ENCODE measurements at places on chromosomes 13 and 19. TPM values are rescaled to one million over a fixed set of nuclear protein-coding genes. Genes with fewer than 3 reads are reported as not detected.
A peak's percentile ranks its signal among the peaks of the same experiment; 100 is the strongest.

GRCh38 chr13:27183561-27184147 is 12.0 kb upstream of the USP12 start:
- no peak for DNase-seq

- DNase-seq: no peak
Measured at GRCh38 chr13:113897966-113898365, 34.1 kb upstream of the GAS6 start.

Gene OR7D2
- not detected for total RNA-seq

Gene GATAD2A
- total RNA-seq: 123 TPM

- DNase-seq: peak; percentile 22
Measured at GRCh38 chr19:16585094-16585801, 13.0 kb upstream of the SLC35E1 start.

DNA sequence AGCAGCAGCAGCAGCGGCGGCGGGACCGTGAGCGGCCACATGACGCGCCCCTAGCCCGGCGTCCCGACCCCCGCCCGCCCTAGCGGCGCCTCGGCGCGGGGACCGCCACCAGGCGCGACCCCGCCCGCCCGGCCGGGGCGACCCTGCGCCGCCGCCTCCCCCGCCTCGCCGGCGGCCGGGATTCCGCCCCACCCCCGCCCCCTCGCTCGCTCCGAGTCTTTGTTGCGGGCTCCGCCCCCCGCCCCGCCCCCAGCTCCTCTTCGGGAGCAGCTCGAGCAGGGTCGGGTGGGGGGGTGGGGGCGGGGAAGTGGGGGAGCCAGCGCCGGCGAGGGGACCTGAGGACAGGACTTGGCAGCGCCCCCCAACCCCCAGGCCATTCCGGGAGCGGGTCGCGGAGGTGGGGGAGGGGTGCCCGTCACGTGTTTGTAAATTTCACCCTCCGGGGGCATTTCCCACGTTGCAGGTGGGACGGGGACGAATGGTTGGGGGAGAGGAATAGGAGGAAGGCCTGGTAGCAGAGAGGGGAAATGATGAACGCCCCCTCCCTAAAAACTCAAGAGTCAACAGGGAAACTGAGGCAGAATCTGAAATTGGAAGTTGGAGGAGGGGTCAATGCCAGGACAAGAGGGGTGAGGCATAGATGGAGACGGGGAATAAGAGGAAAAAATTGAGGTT is at the start of gene OLFM2:
Gene OLFM2 (minus strand): TSS at position 190 of the 675 bp plus-strand sequence. CDS start 149 bp downstream, at position 41.
- peak; percentile 90 for DNase-seq

Gene DACH1
- total RNA-seq: 0.45 TPM

DNA sequence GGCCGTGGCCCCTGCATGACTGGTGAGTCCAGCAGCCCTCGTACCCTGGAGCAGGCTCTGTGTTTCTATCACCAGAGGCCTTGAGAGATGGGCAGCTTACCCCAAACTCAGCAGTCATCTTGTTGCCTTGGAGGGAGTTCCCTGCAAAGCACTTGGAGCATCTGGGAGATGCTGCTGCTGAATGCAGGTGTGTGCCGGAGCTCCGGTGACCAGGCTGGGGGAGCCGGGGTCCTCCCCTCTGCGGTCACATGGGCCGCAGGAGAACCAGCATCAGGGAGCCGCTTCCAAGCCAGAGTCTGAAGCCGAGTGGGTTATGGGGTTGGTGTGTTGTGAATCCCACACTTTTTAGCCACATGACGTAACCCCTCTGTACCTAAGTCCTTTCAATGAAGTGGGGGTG is 82.8 kb downstream of the TEX29 start:
- no peak for DNase-seq

GRCh38 chr13:46106839-46107371 is 2.1 kb upstream of the CPB2 start:
- DNase-seq: no peak

DNA sequence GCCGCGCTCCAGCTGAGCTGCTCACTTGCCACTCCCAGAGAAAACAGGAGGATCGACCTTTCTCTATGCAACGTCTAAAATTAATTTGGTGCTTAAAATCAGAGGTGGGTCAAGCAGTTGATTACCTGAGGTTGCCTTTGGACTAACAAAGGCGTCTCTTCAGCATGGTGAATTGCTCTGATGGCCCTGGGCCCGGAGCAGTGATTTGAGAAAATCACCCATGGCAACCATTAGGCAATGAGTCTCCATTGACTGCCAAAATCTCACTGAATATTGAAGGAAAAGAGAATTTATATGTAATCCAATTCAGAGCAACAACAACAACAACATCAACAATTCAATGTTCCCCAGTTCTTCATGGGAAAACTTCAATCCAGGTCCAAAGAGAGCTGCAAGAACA is 61.8 kb downstream of the IRS2 start:
- no peak for DNase-seq

Gene GZMM
- total RNA-seq: not detected

Gene KIR2DL1
- not detected for total RNA-seq

DNA sequence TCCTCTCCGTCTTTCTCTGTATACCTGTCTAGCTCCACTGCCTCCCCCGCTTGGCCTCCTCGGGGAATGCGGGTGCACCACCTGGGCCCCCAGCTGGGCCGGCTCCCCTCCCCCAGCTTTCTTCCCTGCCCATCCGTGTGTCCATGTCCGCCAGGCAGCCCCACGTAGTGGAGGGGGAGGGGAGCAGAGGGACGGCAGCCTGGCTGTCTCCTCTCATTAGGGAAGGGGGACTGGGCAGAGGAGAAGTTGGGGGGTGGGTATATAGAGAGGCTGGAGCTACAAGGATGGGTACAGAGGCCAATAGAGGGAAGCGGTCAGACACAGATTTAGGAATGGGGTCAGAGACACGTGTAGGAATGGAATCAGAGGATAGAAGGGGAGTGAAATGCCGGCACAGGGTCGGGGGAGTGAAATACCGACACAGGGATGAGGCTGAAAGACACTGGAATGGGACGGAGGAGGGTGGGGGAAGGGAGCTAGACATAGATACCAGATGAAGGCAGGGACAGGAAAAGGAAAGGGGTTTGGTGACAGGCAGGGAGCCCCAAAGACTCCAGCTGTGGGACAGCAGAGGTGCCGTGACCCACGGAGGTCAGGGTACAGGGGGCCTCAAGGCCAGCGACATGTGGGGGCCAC is 2.8 kb downstream of the NECTIN2 start:
- no peak for DNase-seq

Gene TMEM238
- total RNA-seq: 7.5 TPM

DNA sequence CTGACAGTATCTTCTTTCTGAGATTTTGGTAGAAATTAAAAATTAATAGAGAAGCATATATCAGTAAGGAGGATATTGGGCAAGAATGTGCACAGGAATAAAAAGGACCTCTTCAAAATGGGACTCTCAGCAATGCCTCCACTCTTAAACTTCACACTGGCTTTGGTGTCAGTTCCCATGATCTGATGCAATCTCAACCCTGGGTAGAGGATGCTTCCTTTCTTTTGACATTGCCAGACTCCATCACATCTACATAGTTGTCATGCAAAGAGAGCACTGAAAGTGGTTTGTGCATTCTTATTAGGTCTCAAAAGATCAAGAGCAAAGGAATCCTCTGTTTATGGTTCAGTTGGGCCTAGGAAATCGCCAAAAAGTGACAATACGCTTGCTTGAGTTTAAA is 26.3 kb downstream of the STARD13 start:
- DNase-seq: peak; percentile 75

Gene PPP2R1A
- total RNA-seq: 345 TPM

Gene GPR108
- total RNA-seq: 57.9 TPM

Gene SIGLEC10
- total RNA-seq: not detected

DNA sequence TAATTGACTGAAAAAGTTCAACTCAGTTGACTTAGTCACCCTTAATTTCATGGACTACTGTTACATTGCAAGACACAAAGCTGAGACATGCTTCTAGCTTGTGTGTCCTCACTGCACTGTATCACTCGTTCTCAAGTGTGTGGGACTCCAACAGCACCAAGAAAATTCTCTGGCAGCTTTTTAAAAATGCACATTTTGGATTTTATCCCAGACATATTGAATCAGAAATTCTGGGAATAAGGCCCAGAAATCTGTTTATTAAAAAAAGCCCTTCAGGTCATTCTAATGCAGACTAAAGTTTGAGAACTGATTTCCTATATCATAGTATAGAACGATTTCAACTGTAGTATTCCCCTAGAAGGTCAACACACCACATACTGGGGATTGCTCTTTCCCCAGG is 1485.3 kb downstream of the PCDH9 start:
- no peak for DNase-seq

DNA sequence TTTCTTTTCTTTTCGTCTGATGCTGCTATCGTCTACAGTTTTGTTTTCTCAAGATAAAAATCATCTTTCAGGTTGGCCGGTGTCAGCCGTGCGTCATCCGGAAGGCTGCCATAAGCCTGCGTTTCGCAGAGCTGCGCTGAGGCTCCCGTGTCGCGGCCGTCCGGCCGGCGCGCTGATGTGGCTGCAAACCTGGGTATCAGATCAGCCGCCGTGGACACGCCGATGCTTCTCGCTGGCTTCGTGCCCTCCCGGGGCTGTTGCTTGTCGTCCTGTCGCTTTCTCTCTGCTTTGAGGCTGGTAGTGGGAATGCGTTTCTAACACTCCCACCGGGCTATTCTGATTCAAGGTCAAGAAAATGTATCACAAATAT is 45.9 kb upstream of the TFDP1 start:
- DNase-seq: no peak

- no peak for DNase-seq
Measured at GRCh38 chr13:25886438-25887214, 165.2 kb downstream of the SHISA2 start.

GRCh38 chr13:46896341-46897137 is at the start of gene HTR2A:
TSS of gene HTR2A (minus strand) at chr13:46897053. CDS start at chr13:46895906, 1,147 bp downstream.
- peak; percentile 12 for DNase-seq

Gene IQCN
- total RNA-seq: 0.35 TPM

DNA sequence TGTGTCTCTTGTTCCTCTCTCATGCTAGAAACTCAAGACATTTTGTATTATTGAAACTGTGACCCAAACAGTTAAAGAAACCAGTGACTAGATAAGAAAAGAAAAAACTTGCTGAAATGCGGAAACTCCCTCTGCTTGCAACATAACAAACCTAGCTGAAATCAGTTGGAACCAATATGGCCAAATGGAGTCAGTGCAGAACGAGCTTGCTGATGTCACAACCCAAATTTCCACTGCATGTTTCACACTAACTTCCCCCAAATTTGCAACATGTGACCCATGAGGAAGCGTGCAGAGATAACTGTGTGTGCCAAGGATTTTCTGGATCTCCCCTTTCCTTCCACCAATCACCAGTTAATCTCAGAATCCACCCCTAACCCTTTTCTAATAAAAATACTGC is 208.0 kb downstream of the DLEU7 start:
- DNase-seq: no peak

- peak; percentile 64 for DNase-seq
Measured at GRCh38 chr19:34577531-34578101, 96.1 kb downstream of the WTIP start.

Gene INSL3
- total RNA-seq: not detected

Gene DLL3
- 15.6 TPM for total RNA-seq

DNA sequence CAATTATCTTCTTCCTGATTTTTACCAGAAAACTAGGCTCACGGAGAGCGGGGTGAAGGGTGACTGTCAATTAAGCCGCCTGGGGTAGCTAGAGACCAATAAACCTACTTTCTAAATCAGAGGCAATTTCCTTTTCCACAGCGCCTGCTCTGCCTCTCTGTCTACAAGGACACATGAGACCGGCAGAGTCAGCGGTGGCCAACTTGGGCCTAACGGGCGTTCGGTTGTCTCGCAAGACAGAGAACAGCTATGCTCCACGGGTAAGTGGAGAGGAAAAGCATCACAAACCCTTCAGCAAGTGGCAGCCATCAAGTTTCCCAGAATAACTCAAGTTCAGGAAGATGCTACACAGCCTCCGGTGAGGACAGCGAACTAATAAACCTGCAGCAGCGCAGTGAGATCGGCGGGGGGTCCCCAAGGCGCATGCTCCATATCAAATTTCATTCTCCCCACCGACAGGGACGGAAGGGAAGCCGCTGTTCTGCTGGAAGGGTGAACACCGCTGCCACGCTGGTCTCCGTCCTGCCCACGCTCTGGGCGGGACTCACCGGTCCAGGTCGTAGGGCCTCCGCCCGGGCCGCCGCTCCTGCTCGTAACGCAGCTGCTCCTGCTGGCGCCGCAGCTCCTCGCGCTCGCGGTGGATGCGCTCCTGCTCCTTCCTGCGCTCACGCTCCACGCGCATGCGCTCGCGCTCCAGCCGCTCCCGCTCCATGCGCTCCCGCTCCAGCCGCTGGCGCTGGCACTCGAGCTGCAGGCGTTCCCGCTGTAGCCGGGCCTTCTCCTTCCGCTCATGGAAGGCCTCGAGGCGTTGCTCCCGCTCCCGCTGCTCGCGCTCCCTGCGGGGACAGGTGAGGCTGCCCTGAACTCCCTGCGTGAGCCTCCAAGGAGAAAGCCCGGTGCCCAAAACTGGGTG is 25.8 kb upstream of the TINCR start:
- DNase-seq: no peak

GRCh38 chr13:103190841-103191240 is 124.6 kb upstream of the SLC10A2 start:
- no peak for DNase-seq

Gene ERICH4
- not detected for total RNA-seq

- DNase-seq: no peak
Measured at GRCh38 chr19:47404334-47405196, 14.8 kb downstream of the MEIS3 start.

Gene KASH5
- not detected for total RNA-seq

DNA sequence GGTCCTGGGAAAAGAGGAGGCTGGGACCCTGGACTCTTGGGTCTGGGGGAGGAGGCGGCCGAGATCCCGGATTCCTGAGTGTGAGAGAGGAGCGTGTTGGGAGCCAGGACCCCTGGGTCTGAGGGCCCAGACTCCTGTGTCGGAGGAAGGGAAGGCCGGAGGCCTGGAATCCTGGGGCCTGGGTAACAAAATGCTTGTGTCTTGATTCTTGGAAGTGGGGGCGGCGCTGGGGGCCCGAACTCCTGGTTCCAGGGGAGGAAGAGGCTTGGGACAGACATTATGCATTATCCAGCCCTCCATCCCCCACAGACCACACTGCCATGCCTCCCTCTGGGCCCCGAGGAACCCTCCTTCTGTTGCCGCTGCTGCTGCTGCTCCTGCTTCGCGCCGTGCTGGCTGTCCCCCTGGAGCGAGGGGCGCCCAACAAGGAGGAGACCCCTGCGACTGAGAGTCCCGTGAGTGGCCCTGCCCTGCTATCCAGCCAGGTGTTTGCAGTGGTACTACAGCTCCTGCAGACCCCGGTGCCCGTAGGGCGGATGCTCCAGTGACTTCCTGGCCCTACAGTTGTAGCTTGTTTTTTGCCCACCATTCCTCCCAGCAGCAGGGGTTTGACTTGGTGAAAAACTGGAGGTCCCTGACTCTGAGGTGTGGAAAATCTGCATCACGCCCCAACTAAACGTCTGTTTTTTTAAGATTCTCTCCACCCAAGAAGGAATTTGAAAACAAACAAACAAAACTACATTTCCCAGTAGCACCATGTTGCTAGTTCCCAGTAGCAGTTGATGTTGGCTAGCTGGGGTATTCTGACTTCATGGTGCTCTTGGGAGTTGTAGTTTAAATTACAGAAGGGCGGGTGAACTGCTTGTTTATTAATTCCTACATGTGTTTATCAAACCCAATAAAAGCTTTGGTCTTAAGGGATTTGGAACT is 630 bp downstream of the NUCB1 start:
- DNase-seq: peak; percentile 58

Gene ZDHHC20
- total RNA-seq: 129 TPM

Data from GM23338 (cell line).